ENCODE measurements at places on chromosomes 2 and 18.

DNA sequence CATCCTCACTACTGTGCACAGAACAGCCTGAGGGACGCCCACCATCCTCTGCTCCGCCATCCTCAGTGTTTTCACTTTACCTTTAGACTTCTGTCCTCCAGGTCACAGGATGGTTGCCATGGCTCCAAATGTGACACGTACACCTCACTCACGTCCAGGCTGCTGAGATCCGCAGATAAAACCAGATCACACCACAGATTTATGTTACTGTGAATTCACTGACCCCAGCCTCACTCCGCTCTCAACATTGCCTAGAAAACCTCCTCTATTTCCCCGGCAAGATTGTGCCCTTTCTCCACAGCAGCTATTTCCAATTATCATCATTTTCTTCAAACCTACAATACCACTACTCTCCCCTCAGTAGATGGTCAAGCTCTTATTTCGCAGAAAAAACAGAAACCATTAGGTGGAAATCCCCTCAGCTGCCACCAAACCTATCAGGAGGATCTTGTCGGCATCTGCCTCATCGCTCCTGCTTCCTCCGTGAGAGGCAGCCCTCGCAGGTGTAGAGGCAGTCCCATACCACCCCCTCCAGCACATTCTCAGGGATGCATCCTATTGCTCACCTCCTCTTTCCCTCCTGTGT, 49.8 kb upstream of the SLC1A4 start:
- DNase-seq: peak; percentile 22

DNA sequence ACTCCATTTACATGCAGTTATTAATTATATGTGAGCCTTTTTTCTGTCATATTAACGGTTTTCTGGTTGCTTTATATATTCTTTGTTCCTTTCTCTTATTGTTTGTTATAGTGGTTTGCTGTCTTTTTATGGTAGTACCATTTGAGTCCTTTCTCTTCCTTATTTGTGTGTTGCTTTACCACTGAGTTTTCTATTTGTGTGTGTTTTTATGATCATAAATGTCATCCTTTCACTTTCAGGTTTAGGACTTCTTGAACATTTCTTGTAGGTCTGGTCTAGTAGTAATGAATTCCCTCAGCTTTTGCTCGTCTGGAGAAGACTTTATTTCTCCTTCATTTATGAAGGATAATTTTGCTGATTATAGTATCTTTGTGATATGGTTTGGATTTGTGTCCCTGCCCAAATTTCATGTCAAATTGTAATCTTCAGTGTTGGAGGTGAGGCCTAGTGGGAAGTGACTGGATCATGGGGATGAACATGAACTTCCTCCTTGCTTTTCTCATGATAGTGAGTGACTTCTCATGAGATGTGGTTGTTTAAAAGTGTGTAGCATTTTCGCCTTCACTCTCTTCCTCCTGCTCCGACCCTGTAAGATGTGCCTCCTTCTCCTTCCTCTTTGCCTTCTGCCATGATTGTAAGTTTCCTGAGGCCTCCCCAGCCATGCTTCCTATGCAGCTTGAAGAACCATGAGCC, 11.5 kb downstream of the GCC2 start:
- DNase-seq: no peak

GRCh38 chr2:229634601-229635370, 79.6 kb downstream of the DNER start:
- peak; percentile 42 for DNase-seq

DNA sequence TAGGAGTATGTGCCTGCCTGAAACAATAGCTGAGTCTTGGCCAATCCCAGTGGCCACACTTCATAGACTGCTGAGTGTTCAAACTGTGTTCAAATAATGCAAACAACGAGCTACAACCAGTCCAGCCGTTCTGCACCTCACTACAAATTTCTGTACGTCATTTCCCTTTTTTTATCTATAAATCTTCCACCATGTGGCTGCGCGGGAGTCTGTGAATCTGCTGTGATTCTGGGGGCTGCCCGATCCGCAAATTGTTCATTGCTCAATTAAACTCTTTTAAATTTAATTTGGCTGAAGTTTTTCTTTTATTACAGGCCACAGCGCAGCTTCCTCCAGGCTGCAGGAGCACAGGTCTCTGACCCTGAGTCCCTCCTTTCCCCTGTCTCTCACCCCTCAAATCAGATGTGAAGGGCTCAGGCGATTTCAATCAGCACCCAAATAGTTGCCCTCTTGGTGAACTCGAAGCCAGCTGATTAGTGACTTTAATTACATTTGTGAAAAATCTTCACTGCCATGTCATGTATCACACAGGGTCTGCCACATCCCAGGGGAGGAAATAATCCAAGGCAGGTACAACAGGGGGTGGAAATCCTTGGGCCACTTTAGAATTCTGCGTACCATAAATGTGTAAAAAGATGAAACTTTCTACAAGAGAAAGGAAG, 145.6 kb downstream of the NDUFA10 start:
- peak; percentile 48 for DNase-seq

- peak; percentile 62 for DNase-seq
Observed at GRCh38 chr2:109513749-109514588, 99.8 kb downstream of the SEPTIN10 start.

GRCh38 chr18:48098538-48098937, 168.1 kb upstream of the SMAD2 start:
- no peak for DNase-seq

- peak; percentile 88 for DNase-seq
Observed at GRCh38 chr2:176128982-176129796, at the start of gene HOXD8. TSS of gene HOXD8 (plus strand) at chr2:176129705. CDS start at chr2:176130367, 662 bp downstream.
